Stimulated activated effector memory CD8-positive, alpha-beta T cell treated with anti-CD3 and anti-CD28 coated beads, Interleukin-12 subunit alpha, Interleukin-12 subunit beta, amount 100 ng/mL, for 72 hours (primary cell): ENCODE measurements at places on chromosomes 6 and 20.

- peak; percentile 74 for DNase-seq
Observed at GRCh38 chr6:422433-423054, 31.0 kb downstream of the IRF4 start.

DNA sequence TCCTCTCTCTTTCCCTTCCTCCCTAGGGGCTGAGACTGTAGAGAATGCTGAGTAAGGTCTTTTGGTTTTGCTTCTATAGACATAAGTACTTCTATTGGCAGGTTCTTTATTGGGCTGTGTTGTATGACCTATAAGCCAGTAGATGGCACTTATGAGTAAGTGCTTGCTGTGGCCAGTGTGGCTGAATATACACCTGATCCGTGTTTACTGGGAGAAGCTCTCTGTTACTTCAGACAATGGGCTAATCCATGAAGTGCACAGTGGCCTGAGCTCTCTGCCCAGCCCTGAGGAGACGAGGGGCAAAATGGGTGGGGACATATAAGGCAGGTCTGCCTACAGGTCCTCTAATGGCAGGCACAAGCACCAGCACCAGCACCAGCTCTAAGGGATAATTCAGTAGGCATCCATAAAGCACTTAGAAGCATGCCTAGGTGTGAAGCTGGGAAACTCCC lies 610.3 kb downstream of the RNF144B start:
- DNase-seq: no peak

GRCh38 chr6:154410619-154411072 lies 54.0 kb upstream of the IPCEF1 start:
- DNase-seq: no peak

DNA sequence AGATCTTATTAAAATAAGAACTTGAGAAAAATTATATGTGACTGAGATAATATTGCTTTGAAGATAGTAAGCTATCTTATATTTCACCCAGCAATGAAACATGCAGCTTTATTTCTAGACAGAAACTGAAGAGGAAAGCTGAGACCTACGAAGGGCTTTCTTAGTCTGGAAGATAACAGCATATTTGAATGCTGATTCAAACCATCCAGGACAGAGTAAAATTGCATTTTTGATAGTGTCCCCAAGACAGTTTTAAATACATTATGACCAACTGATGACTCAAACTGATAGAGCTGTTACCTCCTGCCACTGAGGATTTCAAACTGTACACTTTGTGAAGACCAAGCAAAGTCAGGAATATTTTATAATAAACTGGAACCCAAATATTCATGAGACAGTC lies 409.6 kb downstream of the GRIK2 start:
- DNase-seq: no peak
